ENCODE measurements at places on chromosomes 12 and 14. TPM values are rescaled to one million over a fixed set of nuclear protein-coding genes. Genes with fewer than 3 reads are reported as not detected.

DNA sequence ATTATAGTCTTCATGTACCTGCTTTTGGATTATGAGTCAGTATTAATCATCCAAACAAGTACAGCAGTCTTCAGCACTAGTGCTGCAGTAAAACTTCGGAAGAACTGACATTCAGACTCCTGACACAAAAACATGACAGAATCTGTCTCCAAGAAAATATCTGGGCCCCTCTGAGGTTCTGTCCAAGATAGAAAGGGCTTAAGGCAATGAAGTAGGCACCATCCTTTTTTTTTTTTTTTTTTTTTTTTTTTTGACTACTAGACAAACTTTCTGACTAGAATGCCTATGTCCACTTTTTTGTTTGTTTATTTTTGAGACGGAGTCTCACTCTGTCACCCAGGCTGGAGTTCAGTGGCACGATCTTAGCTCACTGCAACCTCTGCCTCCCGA, 112.5 kb downstream of the MED13L start:
- no peak overlapping the region for H3K27ac ChIP-seq
- no peak for DNase-seq
- H3K4me1 ChIP-seq = peaks cover 28% of the 10 kb centered on the region

- no peak overlapping the region for H3K4me3 ChIP-seq
- no peaks in the 10 kb centered on the region for H3K27me3 ChIP-seq
- H3K27ac ChIP-seq = no peak overlapping the region
- peaks cover 40% of the 10 kb centered on the region for H3K4me1 ChIP-seq
- peaks cover 4% of the 10 kb centered on the region for H3K36me3 ChIP-seq
- no peak for DNase-seq
Measured at GRCh38 chr12:6340032-6340638, 1.7 kb downstream of the TNFRSF1A start.

- H3K4me1 ChIP-seq = peaks cover 11% of the 10 kb centered on the region
- H3K4me3 ChIP-seq = no peak overlapping the region
- H3K36me3 ChIP-seq = peaks cover 38% of the 10 kb centered on the region
- peaks cover 3% of the 10 kb centered on the region for H3K27me3 ChIP-seq
Measured at GRCh38 chr12:113159937-113160336, 10.4 kb downstream of the CFAP73 start.

DNA sequence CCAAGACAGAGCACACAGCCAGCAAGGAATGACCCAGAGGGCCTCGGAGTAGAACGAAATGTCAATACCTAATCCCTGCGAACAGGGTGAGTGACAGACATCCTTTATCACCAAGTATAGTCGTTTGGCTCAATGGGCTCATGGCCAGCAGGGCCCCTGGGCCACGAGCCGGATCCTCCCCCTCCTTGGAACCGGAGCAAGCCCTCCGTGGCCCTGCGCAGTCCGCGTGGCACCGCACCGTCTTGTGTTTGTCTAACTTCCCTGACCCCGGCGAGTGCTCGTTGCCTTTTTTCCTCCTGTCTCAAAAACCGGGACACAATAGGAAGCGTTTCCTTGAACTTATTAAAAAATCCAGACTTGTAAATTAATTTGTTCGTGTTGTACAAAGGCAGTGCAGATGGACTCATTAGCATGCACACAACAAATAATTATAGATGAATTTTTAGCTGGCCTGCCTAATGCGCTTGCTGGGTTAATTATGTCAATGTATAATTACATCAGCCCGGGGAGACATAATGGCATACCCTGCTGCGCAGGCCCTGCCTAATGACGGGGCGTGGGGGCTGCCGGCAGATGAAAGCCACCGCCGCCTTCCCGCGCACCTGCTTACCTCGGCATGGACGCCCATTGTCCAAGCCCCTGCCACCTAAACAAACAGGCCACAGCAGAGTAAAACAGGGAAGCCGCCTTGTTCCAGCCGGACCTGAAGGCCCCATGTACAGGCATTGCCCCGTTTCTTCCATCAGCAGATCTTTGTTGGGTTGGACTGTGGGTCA, 81.6 kb downstream of the PHETA1 start:
- H3K4me1 ChIP-seq = no peaks in the 10 kb centered on the region
- no peaks in the 10 kb centered on the region for H3K36me3 ChIP-seq
- DNase-seq = no peak
- no peak overlapping the region for H3K27ac ChIP-seq
- H3K27me3 ChIP-seq = no peaks in the 10 kb centered on the region

DNA sequence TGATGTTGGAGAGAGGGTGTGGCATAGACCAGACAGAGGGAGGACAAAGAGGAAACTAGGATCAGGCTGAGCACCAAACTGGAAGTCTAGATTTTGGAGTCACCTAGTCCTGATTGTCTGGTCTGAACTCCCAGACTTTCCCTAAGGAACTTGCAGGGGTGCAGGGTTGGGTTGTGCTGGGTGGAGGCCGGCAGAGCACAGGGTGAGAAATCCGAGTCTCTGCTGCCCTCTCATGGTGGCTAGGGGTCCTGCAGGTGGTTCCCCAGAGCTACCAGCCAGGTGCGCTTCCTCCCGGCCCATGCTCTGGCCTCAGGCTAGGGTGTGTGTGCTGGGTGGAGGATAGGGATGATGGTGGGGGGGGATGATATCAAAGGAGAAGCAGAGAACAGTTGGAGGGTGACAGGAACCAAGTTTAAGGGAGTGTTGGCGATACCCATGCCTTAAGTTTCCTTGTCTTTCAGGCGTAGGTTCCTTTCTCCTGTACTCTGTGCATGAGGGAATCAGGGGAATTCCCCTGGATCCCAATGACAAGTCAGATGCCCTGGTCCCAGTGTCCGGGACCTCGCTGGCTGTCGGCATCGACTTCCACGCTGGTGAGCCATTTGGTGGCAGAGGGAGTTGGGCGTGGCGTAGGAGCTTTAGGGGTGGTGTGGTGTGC, 33.5 kb upstream of the NXPH4 start:
- no peaks in the 10 kb centered on the region for H3K36me3 ChIP-seq
- peak; percentile 82 for DNase-seq
- no peaks in the 10 kb centered on the region for H3K27me3 ChIP-seq
- peaks cover 3% of the 10 kb centered on the region for H3K4me1 ChIP-seq
- no peak overlapping the region for H3K27ac ChIP-seq

GRCh38 chr12:1662761-1663439, 28.0 kb upstream of the ADIPOR2 start:
- H3K36me3 ChIP-seq = peaks cover 2% of the 10 kb centered on the region
- peak overlapping the region; percentile 76 for H3K27ac ChIP-seq
- H3K4me1 ChIP-seq = peaks cover 46% of the 10 kb centered on the region
- H3K27me3 ChIP-seq = peaks cover 2% of the 10 kb centered on the region
- peak overlapping the region; percentile 71 for H3K4me3 ChIP-seq
- DNase-seq = no peak

DNA sequence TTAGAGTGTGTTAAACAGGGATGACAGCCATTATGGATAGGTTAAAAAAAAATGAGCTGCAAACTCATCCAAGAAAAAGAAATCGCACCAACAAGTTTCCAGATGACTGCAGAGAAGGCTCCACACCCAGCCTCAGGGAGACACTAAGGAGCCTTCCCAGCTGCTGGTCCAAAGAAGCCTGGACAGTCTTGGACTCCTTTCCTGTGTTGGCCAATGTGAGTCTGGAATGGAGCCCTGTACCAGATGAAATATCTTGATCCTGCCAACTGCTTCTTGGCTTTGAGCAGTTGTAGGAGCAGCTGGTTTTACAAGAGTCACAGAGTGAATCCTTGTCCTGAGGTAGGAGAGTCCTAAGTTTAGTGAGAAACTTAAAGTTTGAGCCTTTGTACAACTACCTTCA, 44.5 kb downstream of the SLC38A1 start:
- DNase-seq = no peak
- no peak overlapping the region for H3K4me3 ChIP-seq
- peak overlapping the region; percentile 25 for H3K27ac ChIP-seq
- peaks cover 75% of the 10 kb centered on the region for H3K4me1 ChIP-seq
- H3K27me3 ChIP-seq = no peaks in the 10 kb centered on the region
- H3K36me3 ChIP-seq = peaks cover 94% of the 10 kb centered on the region

- no peak for DNase-seq
- peaks cover 2% of the 10 kb centered on the region for H3K36me3 ChIP-seq
- H3K4me3 ChIP-seq = no peak overlapping the region
- H3K4me1 ChIP-seq = no peaks in the 10 kb centered on the region
- no peak overlapping the region for H3K27ac ChIP-seq
Measured at GRCh38 chr14:70754991-70755390, 54.3 kb downstream of the MAP3K9 start.

- H3K36me3 ChIP-seq = no peaks in the 10 kb centered on the region
- DNase-seq = no peak
- H3K4me1 ChIP-seq = no peaks in the 10 kb centered on the region
- no peak overlapping the region for H3K27ac ChIP-seq
- H3K4me3 ChIP-seq = no peak overlapping the region
Measured at GRCh38 chr12:28568118-28568517, 377.9 kb downstream of the CCDC91 start.

DNA sequence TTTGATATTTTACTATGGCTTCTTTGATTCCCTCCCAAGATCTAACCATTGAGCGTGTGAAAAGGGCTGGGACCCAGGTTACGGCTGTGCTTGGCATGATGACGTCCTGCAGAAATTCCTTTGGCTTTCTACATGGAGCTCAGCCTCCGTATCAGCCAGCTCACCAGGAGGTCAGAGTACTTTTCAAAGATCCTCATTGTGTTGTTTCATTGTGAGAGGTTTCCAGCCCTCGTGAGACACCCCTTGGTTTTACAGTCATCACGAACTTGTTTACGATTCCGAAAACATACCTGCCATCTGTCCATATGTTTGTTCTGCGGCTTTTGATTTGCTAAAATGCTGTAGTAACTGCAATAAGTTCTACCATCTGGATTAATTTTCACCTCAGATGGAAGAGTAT, 453.1 kb downstream of the TMEM121 start:
- peaks cover 2% of the 10 kb centered on the region for H3K27me3 ChIP-seq
- no peak overlapping the region for H3K4me3 ChIP-seq
- H3K36me3 ChIP-seq = no peaks in the 10 kb centered on the region
- H3K4me1 ChIP-seq = peaks cover 22% of the 10 kb centered on the region
- no peak for DNase-seq

DNA sequence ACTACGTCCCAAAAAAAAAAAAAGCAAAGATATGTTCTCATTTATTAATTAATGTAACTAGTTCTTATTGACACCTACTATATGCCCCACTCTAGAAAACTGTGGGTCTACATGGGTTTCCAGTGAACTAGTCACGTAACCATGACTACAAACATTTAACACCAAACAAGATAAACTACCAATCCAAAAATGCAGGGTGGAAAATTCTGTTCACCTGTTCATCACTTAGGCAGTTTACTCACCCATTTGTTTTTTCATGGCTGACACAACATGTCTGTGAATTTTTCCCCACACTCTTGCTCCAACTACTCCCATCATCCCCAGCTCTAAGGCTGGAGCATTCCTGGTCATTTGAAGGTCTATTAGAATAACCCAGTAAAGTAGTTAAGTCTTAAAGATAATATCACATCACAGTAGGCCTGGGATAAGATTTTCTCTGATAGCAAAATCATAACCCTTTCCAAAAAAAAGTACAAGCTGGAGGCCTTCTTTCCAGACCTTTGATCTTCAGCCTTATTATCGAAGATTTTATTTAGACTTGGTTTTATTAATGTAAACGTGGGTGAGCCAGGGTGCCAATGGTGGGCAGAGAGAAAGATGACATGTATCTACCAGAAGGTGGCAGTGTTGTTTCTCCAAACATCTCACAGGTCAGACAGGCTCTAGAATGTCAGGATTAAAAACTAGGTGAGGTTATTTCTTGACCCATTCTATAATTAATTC, 61.6 kb upstream of the DAAM1 start:
- H3K4me1 ChIP-seq = no peaks in the 10 kb centered on the region
- H3K27ac ChIP-seq = no peak overlapping the region
- no peak overlapping the region for H3K4me3 ChIP-seq
- DNase-seq = peak; percentile 42

DNA sequence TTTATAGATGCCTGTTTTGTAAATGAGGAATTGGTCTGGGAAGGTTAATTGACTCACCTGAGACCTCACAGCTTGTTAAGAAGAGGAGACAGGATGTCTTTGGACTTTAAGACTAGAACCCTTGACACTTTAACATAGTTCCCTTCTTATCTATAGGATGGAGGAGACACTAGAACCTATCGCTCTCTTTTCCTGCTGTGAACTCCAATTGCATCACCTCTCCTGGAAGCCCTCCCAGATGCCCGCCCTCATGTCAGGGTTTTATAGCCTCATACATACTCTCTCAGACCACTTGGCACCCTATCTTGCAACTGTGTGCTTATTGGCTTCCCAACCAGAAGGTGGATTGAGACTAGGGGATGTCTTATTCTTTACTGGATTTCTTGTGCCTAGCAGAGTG, 2.5 kb upstream of the CTDSP2 start:
- H3K4me1 ChIP-seq = peaks cover 37% of the 10 kb centered on the region
- no peak overlapping the region for H3K27ac ChIP-seq
- no peak for DNase-seq
- peaks cover 40% of the 10 kb centered on the region for H3K27me3 ChIP-seq
- H3K36me3 ChIP-seq = no peaks in the 10 kb centered on the region

Gene SLCO1B3
- total RNA-seq = not detected

Gene POLE2
- 35.7 TPM for total RNA-seq
